A549 treated with GW870086 at 1 μM for 4 hours (cell line): ENCODE measurements at places on chromosomes 2 and 18. TPM values are rescaled to one million over a fixed set of nuclear protein-coding genes. Genes with fewer than 3 reads are reported as not detected.

ALPG gene
- 0.24 to 0.47 TPM (median 0.38 TPM) in 5 replicates for total RNA-seq

DSG1 gene
- not detected in 5 replicates for total RNA-seq

ST8SIA5 gene
- 0.02 TPM in 1 of 5 replicates, not detected in the others for total RNA-seq

KIF5C gene
- total RNA-seq = 0.30 to 0.39 TPM (median 0.32 TPM) in 5 replicates

C2orf80 gene
- not detected in 5 replicates for total RNA-seq
